ENCODE measurements at places on chromosomes 3 and 15.

GRCh38 chr3:154182322-154182922 is 61.2 kb downstream of the ARHGEF26 start:
- DNase-seq = no peak

DNA sequence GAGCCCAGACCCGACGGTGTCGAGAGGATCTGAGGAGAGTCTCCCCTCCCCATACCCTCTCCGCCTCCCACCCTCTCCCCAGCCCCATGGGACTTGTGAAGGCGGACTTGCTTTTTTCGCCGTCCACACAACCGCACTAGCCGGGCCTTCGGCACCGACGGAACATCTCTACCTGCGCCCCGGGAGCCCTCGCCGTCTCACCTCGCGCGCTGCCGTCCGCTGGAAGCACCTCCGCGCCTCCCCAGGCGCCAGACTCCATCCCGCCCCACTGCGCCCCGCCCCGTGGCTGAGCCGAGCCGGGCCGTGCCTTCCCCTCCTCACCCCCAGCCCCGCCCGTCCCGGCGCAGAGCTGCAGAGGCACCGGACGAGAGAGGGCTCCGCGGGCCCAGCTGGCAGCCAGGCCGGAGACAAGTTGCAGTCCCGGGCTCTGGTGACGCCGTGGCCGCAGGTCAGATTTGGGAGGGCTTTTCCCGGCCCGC is at the start of the genes DUOX1 and DUOXA1:
DUOX1 (plus strand) TSS at position 344 of the 479 bp plus-strand sequence. CDS start 1,973 bp downstream, outside the sequence.
DUOXA1 (minus strand) TSS at position 229 of the 479 bp plus-strand sequence. CDS start 6,865 bp downstream, outside the sequence.
- DNase-seq = peak; percentile 37

- DNase-seq = peak; percentile 12
These were observed 26.9 kb upstream of the EHHADH start for GRCh38 chr3:185280572-185281365.

DNA sequence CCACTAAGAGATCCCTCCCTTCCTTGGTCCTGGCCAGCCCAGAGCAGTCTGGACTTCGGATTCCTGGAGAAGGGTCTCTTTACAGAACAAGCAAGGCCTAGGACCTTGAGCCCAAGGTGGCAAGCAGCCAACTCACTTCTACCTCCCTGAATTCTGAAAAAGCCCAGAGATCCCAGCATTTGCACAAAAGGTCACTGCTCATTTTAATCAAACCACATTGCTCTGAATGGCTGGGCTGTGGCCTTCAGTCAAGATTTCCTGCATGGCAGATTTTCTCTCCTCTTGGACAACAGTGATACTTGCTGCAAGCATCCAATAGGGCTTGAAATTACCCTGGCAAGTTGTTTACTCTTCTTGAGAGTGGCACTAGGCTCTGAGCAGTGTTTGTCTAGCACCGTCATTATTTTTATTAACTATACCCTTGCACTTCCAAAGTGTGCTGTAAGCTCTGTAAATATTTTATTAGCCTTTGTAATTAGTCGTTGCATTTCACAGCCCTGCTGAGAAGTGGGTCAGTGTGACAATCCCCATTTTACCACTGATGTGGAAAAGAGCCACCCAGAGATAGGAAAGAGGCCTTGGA is 274.7 kb upstream of the CTNNB1 start:
- peak; percentile 17 for DNase-seq

- DNase-seq = no peak
These were observed 1.4 kb upstream of the CIDEC start for GRCh38 chr3:9881441-9881840.

DNA sequence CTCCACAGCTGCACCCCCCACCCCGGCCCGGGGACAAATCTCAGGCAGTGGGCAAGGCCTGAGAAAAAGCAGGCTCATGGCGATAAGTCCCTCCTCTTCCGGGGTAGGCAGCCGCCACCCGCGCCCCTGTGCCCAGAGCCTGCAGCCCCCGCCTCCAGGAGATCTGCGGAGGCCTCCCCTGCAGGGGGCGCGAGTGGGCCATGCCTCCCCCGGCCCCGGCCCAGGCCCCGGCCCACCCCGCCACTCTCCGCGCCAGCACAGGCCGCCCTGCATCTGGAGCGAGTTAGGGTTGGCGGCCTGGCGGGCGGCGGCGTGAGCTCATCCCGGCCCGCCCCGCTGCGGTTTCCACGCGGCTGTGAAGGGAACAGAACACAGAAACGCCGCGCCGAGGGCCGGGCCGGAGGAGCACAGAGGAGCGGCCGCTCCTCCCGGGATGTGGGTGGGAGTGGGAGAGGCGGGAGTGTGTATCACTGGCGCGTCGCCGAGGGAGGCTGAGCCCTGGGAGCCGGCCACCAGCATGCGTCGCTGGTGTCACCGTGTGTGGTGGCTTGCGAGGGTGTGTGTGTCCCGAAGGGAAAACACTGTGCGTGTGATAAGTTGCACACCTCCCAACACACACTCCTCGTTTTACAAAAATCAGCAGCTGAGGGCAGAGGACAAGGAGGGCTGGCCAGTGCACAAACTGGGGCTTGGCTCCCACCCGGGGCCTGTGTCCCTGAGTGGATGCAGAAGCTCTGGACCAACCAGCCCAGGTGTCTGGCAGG is 17.2 kb downstream of the MYL3 start:
- peak; percentile 80 for DNase-seq

DNA sequence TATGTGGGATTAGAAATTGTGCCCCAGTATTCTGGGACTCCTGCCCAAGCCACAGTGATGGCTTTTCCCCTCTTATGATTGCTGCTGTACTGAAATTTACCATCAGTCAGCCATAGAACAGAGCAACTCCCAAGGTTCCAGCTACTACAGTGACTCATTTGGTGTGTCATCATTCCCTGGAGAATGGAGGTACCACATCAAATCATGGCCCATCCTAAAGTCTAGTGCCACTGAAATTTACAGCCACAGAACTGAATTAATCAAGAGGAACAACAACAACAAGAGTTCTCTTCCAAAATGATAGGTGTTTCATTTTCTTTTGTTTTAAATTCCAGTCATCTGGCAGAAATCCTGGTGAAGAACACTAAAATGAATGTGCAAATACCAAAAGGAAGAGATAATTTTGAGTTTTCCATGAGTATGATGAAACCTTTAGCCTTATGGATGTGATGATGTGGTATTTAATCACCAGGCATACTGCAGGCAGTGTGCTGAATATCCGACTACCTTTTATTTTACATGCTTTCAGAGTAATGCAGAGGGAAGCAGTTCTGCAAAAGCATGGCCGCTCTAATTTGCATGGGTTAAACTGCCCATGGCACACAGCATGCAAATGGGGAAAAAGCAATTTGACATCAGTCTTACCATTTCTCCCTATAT is 75.6 kb upstream of the SLC2A2 start:
- no peak for DNase-seq

- peak; percentile 84 for DNase-seq
These were observed 258.9 kb downstream of the PDZRN3 start for GRCh38 chr3:73365756-73366397.

DNA sequence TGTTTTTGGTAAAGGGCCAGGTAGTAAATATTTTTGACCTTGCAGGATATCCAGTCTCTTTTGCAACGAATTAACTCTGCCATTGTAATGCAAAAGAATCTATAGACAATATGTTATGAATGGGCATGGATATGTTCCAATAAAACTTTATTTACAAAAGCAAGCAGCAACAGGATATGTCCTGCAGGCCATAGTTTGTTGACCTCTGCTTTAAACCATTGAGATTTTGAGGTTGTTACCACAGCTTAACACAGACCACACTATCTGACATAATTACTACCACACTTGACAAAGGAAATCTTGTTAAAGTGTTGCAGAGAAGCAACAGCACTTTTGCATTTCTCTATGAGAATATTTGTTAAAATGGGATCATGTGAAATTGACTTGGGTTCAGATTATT is 349.3 kb downstream of the ERC2 start:
- DNase-seq = no peak

GRCh38 chr3:127820221-127820825 is 2.0 kb downstream of the MGLL start:
- no peak for DNase-seq

Data from Ammon's horn (tissue), 1 donor.